ENCODE measurements at places on chromosomes 11 and 22. TPM values are rescaled to one million over a fixed set of nuclear protein-coding genes. Genes with fewer than 3 reads are reported as not detected.

OR10A2 gene
- not detected for total RNA-seq

CASP4 gene
- 77.2 TPM for total RNA-seq

- no peaks in the 10 kb centered on the region for H3K27me3 ChIP-seq
- H3K36me3 ChIP-seq: no peaks in the 10 kb centered on the region
- no peak for DNase-seq
- H3K4me3 ChIP-seq: no peak overlapping the region
These were observed 295.2 kb downstream of the GUCY1A2 start for GRCh38 chr11:106723071-106723470.

DNA sequence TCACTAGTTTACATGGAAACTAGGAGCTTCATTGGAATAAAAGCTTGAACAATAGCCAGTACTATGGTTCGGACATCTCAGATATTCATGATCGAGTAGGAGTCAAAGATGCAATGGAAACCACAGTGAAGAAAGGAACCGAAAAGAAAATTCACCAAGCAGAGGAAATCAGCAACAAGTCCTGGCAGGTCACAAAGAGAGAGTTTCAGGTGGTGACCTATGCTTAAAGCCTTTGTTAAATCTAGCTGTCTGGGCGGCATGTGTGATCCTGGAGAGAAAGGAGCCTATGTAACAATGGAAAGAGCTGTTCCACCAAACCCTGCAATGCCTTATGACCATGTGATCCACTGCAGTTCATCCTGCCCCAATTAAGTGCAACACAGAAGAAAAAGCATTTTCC, 68.9 kb upstream of the POU2AF2 start:
- H3K36me3 ChIP-seq: no peaks in the 10 kb centered on the region
- no peak for DNase-seq
- H3K4me1 ChIP-seq: no peaks in the 10 kb centered on the region
- no peaks in the 10 kb centered on the region for H3K27me3 ChIP-seq
- no peak overlapping the region for H3K4me3 ChIP-seq
- H3K27ac ChIP-seq: no peak overlapping the region

GRCh38 chr11:44944853-44945235, 5.8 kb downstream of the TP53I11 start:
- DNase-seq: no peak
- H3K27ac ChIP-seq: no peak overlapping the region
- no peak overlapping the region for H3K4me3 ChIP-seq
- H3K36me3 ChIP-seq: no peaks in the 10 kb centered on the region
- H3K27me3 ChIP-seq: no peaks in the 10 kb centered on the region
- H3K4me1 ChIP-seq: peaks cover 20% of the 10 kb centered on the region

All from naive thymus-derived CD8-positive, alpha-beta T cell (primary cell).